Effector memory CD4-positive, alpha-beta T cell (primary cell): ENCODE measurements at places on chromosomes 4 and X.

GRCh38 chr4:139808381-139808807 is 142.8 kb downstream of the MGST2 start:
- DNase-seq, result no peak

- no peak for DNase-seq
Observed at GRCh38 chr4:110865611-110866259, 242.9 kb upstream of the PITX2 start.

DNA sequence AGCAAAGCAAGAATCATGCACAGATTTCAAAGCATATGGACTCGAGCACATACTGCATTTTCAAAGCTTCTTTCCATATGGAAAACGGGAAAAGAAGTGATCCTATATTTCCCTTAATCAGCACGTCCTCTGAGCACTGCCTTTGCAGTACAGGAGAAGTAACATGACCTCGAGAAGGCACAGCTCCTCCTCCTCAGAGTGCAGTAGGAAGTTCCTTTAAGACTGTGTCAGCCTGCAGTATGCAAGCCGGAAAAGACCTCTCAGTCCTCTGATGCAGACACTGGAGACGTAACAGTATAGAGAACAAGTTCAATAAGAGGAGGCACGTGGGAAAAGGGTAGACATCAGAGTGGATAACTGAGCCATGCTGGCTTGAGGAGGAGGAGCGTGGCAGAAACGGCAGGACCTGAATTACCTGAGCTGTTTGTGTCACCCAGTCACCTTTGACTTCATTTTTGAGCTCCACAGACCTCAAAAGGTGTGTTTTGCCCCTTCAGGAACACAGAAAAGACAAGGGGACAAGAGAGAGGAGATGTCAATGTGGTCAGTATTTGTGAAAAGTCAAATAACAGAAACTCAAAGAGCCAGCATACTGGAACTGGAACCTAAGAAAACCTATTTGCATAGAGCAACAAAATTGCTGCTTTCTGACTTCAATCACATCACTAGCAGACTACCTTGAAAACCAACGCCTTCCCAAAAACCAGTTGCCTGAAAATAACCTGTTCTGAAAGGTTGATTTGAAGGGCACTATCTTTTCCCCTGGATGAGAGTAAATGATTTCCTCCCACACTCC is 20.8 kb downstream of the IRF2 start:
- no peak for DNase-seq

GRCh38 chrX:151081016-151081415 is 95.4 kb upstream of the GPR50 start:
- no peak for DNase-seq

- no peak for DNase-seq
Observed at GRCh38 chr4:165079476-165079875, 25.8 kb downstream of the TRIM75 start.

GRCh38 chr4:82989575-82990429 is 20.8 kb downstream of the LIN54 start:
- DNase-seq, result no peak

DNA sequence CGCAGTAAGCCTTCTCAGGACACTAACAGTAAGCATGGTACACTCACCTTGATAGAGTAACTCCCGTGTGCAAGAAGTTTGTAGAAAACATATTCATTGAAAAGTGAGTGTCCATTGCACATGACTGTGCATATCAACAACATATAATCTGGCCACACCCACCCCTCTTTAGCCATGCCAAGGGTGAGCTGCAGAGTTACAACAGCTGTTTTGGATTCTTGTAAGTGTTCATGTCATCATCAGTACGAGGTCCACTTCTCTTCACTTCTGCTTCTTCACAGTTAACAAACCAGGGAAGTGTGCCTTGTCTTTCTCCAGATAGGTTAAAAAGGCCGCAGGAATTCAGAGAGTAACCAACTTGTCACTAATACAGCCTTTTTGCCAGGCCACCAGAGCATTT is 116.6 kb downstream of the IRF2 start:
- no peak for DNase-seq

DNA sequence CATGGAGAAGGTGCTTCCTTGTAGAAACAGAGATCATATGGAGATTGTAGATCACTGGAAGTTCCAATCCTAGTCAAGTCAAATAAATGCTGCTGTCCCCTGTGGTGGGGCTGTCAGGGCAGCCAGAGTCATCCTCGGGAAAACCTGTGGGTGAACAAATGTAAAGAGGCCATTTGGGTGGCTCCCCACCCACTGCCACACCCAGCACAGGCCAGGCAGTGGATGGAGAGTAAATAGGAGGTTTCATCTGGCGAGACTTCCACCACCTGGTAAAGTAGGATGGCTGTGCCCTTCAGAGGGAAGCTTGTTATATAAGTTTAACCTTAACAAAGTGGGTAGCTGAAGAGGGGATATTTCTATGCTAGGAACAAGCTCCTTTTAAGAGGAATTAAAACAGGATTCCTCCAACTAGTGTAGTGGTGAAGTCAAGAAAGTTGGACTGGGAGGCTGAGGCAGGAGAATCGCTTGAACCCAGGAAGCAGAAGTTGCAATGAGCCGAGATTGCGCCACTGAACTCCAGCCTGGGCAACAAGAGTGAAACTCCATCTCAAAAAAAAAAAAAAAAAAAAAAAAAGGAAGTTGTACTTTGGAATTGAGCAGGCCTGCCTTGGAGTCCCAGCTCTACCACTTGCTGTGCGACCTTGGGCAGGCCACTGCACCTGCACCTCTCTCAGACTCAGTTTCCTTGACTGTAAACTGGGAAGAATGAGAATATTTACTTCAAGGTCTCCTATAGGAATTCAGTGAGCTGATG is 273.7 kb downstream of the PTTG2 start:
- no peak for DNase-seq

GRCh38 chr4:78749972-78750727 is 26.0 kb upstream of the BMP2K start:
- no peak for DNase-seq

DNA sequence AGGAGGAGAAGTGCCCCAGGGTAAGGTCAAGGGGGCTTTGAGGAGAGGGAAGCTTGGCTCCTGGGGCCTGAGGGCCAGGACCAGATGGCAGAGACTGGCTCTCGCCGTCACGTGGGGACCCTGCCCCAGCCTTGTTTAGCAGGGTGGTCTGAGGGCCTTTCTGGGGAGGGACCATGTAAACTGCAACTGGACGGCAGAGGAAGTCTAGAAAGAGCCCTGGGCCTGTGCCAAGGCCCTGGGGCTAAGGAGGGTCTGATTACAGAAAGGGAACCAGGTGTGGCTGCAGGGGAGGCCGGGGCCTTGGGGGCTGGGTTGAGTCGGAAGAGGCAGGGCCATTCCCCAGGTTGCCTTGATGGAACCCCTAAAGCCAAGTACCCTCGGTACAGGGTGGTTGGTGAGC is 1.8 kb upstream of the HGFAC start:
- no peak for DNase-seq

DNA sequence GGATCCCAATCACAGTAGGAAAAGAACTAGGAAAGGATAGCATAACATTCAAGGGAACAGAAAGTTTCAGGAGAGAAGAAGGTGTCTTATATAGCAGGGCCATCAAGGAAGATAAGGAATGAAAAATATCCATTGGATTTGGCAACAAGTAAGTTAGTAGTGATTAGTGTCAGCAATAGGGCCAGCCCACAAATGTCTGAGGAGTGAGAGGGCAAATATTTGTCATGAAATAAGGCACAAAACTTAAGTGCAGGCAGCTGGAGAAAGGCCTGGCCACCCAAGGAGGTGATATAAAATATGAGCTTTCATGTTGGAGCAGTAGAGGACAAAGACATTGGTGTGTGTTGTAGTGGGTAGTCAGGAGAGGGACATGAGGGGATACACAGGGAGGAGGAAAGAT is 132.1 kb downstream of the COL4A6 start:
- DNase-seq, result no peak
